NK-92 treated with Interleukin-12 subunit alpha and Interleukin-12 subunit beta, amount 100 ng/mL, for 24 hours (cell line): ENCODE measurements at places on chromosomes 5 and 9.

DNA sequence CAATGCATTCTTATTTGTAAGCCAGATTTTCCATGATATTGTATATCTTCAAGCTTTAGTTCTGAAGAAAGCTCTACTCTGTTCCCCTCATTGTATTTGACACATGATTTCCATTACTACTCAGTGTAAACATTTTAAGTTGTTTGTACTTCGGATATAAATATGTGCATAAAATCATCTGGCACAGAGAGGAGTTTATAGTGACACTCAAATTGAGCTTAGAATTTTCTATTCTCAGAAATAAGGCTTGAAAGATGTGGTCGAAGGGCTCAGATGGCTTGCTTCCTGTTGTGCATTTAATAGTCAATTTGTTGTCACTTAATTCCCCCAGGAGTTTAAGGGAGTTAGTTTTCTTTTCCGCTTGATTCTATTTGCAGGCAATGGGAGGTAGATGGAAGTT lies 88.8 kb downstream of the PPIC start:
- no peak for DNase-seq

DNA sequence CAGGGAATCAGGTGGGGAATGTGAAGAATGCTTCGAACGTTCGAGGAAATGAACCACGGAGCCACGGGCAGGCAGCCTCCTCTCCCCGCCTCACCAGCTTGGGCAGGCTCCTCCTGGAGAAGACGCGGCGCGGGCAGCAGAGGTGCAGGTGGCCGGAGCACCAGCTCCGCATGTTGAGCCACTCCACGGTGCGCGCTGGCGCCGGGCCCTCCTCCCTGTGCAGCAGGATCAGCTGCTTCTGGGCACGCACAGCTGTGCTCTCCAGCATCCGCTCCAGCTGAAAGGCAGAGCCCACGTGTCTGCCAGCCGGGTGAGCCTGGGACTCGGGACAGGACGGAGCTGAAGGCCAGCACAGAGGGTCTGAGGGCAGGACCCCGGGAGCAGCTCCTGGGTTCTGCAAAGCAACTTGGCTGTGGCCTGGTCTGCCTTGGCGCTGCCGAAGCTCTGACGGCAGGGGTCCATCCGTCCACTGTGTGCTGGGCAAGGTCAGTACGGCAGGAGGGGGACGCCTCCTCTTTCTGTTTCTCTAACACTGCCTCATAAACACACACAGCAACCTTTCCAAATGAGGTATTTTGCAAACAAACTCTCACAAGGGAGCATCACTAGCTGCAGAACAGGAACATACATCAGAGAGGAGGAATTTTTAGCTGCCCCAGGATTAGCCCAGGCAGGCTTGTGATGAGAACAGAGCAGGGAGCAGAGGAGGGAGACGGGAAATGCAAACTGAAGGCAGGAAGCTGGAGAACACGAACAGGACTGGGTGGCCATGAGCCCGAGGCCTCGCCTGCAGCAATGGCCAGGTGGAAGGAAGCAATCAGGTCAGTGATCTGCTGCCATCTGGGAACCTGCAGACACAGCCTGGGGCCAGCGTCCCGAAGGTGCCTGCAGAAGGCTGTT lies 20.1 kb upstream of the NSMF start:
- no peak for DNase-seq

DNA sequence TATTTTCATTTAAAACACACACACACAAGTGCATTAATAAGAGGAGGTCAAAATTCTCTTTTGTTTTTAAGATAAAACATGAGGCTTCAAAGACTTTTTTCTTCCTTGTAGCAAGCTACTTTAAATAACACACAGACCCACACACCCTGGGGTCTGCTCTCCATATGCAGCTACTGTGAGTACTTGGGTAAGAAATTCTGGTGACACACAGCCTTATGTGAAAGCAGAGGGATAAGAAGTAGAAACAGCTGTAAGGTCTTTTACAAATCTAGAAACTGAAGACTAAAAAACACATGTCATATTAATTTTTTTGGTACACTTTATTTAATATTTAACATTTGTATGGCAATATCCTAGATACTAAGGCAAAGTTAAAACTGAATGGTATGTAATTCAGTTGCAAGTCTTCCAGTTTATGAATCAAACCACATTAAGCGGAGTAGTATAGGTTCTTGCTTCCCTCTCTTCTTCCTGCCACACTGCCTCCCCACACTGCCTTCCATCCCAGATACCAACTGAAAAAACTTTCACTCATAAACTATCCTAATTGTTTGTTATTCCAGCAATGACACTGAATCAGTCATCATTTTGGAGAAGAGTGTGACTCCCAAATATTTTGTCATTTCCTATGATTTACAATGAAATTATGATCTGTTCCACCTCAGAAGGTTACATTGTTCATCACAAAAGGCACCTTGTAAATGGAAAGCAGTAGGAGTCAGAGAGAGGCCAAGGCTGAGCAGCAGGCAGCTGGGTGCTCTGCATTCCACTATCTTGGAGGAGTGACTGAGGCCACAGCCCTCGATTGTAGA lies 92.0 kb downstream of the PLCXD3 start:
- DNase-seq, result no peak

- DNase-seq, result no peak
Observed at GRCh38 chr9:136194540-136194939, 10.4 kb downstream of the LHX3 start.

DNA sequence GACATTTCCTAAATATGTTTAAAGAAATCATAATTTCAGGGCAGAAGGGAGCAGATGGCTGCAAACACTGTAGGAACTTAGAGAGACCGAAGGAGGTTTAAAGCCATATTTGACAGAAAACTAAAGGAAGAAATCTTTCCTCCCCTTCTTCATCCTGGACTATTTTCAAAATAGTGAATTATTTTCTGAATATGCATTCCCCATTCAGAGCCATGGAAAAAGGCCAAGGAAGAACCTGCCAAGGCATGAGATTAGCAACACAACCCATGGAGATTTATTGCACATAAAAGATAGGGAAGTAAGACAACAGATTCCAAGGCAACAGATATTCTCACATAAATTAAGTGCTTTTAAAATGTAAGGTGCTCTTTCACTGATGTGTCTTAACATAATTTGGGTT lies 233.3 kb upstream of the ADAMTS16 start:
- DNase-seq, result no peak

DNA sequence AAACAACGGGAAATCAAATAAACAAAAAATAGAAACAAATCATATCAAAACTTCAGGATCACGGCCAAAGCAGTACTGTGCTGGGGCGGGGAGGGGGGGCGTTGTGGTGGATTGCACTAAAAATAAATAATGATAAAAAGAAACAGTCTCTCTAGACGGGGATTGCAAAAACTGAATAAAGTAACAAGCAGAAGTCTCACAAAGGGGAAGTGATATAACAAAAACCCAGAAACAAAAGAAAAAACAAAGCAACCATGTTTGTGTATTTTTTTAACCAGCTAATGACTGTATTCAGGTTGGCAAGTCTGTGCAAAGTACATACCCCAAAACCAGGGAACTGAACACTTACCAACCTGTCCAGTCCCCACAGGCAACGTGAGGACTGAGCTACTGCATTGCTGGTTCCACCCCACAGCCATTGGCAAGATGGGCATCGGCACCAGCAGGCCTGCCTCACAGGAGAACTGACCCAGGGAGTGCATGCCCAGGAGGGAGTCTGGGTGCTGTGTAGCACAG lies 24.1 kb downstream of the BICD2 start:
- no peak for DNase-seq

- DNase-seq, result no peak
Observed at GRCh38 chr9:26310294-26310693, 582.3 kb downstream of the CAAP1 start.
